K562 (cell line): ENCODE measurements at places on chromosomes 11 and 22.

DNA sequence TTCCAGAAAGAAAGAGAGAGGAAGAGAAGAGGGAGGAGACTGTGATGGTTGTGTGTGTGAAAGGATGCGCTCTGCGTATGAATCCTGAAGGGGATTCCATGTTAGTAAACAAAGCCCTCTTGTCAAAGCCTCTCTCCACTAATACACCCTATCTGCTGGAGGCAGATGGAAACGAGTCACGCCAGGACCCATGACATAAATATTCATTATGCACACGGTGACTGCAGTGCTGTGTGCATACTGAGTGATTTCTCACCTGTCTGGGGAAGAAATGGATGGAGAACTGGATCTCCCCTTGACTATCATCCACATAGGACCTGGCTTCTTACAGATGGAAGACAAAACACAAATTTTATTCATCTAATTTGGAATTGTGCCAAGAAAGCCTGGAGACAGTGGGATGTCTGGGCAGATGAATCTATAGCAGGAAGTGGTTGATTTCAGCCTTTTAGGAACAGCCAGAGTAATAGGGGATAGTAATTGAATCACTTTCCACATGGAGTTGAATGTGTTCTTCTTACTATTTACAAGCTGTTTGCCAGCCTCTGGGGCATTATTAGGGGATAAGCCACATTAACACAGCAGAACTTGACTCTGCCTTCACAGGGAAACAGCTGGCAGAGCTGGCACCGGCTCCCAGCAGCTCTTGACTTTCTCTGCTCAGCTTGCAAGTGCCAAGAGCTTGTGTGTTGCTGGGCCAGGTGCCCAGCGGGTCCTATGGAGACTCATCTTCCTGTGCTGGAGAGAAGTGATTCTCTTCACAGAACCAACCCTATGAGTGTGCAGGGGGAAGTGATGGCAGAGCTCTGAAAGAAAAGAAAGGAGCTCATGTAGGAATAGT, 9.0 kb downstream of the MTNR1B start:
- DNase-seq = peak; percentile 29

DNA sequence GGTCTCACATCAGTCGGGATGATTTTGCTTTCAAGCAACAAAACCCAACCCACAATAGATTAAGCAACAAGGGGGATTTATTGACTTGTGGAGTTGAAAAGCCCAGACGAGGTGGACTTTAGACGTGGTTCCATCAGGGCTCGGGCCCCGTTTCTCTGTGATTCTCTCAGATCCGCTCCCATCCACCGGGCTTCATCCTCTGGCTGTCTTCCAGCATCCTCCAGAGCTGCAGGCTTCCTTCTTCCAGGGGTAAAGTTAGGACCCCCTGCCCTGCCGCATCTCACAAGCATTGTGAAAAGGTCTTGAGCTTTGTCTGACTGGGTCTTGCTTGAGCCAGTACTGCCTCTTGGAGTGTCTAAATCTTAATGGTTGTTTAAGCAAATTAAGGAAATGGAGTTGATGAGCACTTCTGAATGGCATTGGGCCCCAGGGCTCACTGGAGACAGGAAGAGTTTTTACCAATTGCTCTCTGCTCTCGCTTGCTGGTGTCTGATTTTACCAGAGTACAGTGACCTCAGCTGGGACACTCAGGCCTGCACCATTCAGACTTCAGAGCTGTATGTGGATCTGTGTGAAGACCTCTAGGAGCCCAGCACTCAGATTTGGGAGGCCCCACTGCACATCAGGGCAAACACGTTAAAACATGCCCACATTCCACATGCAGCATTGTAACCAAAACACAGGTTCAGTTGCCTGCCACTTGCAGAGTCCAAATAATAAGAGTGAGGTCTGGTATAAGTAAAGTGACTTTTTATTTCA, 13.5 kb upstream of the FTH1 start:
- no peak for DNase-seq

- no peak for DNase-seq
These were observed 6.7 kb downstream of the IFITM10 start for GRCh38 chr11:1743585-1744136.

GRCh38 chr22:22110548-22111266, 128.1 kb upstream of the TOP3B start:
- peak; percentile 94 for DNase-seq

DNA sequence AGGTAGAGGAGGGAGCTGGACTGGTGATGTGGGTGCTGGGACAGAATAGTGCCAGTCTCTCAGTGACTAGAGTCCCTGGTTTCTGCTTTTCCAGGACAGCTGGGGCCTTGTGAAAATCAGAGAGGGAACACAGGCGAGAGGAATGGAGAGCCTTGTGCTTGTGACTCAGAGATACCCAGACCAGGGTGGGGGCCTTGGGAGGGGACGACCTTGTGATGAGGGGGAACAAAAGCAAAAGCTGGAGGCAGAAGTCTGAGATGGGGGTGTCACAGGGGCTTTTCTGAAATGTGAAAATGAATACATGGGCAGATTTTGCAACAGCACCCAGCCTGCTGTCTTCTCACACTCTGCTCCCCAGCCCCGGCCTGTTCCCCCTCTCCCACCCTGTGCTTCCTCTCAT, 3.4 kb upstream of the NR1H3 start:
- no peak for DNase-seq

- no peak for DNase-seq
These were observed 113.5 kb downstream of the MAML2 start for GRCh38 chr11:96229354-96229977.

GRCh38 chr11:10752061-10752460, 1.0 kb downstream of the CTR9 start:
- no peak for DNase-seq
